ENCODE measurements at places on chromosomes 6 and 20. TPM values are rescaled to one million over a fixed set of nuclear protein-coding genes. Genes with fewer than 3 reads are reported as not detected.

Gene CST3
- total RNA-seq: 654 TPM

DNA sequence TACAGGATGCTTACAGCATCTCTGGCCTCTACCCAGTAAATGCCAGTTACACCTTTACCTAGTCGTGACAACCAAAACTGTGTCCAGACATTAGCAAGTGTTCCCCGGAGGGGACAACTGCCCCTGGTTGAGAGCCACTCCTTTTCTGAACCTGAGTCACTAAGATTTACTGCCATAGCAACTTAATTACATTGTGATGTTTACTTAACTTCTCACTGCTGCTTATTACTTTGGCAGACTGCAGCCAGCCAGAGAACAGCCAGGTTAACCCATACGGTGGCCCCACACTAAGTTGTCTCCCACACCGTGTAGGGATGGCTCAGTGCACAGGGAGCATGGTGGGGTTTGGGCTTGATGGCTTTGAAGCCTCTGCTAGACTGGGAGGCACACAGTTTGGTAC, 204.7 kb upstream of the SULF2 start:
- H3K27me3 ChIP-seq: no peaks in the 10 kb centered on the region
- no peak overlapping the region for H3K27ac ChIP-seq
- no peaks in the 10 kb centered on the region for H3K4me1 ChIP-seq
- DNase-seq: no peak

GRCh38 chr20:43438578-43439316, 18.9 kb upstream of the SRSF6 start:
- no peak overlapping the region for H3K27ac ChIP-seq
- DNase-seq: no peak
- no peaks in the 10 kb centered on the region for H3K27me3 ChIP-seq
- no peaks in the 10 kb centered on the region for H3K4me1 ChIP-seq
- H3K36me3 ChIP-seq: no peaks in the 10 kb centered on the region

Gene ZNF334
- 11.2 TPM for total RNA-seq

Gene TRIM40
- total RNA-seq: not detected

GRCh38 chr6:97067045-97067444, 142.5 kb downstream of the KLHL32 start:
- H3K27ac ChIP-seq: no peak overlapping the region
- H3K4me3 ChIP-seq: no peak overlapping the region
- no peaks in the 10 kb centered on the region for H3K27me3 ChIP-seq
- DNase-seq: no peak

Gene TRERF1
- 3.4 TPM for total RNA-seq

DNA sequence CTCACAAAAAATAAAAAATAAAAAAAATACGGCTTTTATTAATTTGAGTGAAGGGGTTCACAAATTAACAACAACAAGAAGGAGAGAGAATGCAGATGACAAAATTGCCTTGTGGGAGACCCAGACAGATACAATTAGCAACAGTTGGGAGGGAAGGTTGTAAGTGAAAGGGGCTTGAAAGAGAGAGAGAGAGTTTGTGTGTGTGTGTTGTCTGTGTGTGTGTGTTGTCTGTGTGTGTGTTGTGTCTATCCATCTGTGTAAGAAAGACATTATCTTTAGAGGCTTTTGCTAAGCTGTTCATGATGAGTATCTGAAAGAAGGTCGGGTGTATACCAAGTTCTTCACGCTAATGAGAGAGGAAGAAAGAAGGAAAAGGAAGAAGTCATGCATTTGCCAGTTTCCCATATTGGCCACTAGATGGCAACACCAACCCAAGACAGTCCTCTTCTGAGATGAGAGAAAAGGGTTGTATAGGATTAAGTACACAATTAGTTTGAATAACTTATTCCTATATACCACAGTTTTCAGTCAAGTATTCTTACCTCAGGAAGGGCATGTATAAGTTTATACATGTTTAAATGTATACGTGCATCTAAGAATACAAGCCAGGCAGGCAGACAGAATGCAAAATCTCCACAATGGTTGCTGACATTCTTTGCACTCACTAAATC, 63.7 kb upstream of the CD2AP start:
- no peaks in the 10 kb centered on the region for H3K27me3 ChIP-seq
- peak overlapping the region; percentile 75 for H3K27ac ChIP-seq
- DNase-seq: peak; percentile 46
- peak overlapping the region; percentile 8 for H3K4me3 ChIP-seq

Gene PLTP
- total RNA-seq: 198 TPM

- H3K4me1 ChIP-seq: no peaks in the 10 kb centered on the region
- no peak overlapping the region for H3K4me3 ChIP-seq
- no peak for DNase-seq
- no peak overlapping the region for H3K27ac ChIP-seq
- no peaks in the 10 kb centered on the region for H3K27me3 ChIP-seq
- no peaks in the 10 kb centered on the region for H3K36me3 ChIP-seq
These were observed 146.3 kb downstream of the EPM2A start for GRCh38 chr6:145588981-145589380.
